ENCODE measurements at places on chromosomes 2 and 18.

DNA sequence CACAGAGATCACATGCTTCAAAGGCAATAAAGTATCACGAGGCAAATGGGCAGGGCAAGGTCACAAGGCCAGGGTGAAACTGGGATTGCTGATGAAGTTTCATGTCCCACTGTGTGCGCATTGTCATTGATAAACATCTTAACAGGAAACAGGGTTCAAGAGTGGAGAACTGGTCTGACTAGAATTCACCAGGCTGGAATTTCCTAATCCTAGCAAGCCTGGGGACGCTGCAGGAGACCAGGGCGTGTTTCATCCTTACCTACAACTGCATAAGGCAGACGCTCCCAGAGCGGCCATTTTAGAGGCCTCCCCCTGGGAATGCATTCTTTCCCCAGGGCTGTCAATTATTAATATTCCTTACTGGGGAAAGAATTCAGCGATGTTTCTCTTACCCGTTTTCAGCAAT is 33.2 kb downstream of the PTPN4 start:
- no peak for DNase-seq

GRCh38 chr2:180790891-180791290 is 189.5 kb upstream of the UBE2E3 start:
- no peak for DNase-seq

DNA sequence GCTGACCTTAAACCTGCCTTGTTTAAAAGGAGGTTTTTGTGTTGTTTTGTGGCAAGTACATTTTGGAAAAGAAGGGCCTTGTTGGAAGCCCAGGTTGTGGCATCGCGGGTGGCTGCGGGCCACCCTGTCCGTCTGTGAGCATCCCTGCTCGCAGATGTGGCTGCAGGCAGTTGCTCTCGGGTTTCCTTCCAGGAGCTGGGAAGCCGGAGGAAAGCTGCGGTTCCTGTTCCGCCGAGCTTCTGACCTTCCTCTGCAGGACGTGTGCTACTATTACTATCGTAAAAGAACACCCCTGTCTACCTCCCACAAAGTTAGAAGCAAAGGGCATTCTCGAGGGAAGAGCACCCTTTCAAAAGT is 766 bp downstream of the MFF start:
- peak; percentile 60 for DNase-seq

DNA sequence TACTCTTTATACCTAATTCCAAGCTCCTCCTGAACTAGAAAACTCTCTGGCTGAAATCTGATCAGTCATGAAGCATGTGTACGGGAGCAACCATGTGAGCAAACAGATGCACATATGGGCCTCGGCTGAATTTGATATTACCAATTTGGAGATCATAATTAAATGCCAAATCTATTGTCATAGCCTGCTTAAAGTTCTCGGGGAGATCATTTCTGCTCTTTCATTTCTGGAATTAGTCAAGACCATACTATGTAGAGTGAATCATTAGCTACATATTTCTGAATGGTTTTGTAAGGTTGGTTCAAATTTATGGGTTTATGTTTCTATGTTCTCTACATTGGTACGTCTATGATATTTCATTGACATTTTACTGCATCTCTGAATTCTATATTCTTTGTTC is 205.5 kb downstream of the UBE2E3 start:
- DNase-seq: no peak

DNA sequence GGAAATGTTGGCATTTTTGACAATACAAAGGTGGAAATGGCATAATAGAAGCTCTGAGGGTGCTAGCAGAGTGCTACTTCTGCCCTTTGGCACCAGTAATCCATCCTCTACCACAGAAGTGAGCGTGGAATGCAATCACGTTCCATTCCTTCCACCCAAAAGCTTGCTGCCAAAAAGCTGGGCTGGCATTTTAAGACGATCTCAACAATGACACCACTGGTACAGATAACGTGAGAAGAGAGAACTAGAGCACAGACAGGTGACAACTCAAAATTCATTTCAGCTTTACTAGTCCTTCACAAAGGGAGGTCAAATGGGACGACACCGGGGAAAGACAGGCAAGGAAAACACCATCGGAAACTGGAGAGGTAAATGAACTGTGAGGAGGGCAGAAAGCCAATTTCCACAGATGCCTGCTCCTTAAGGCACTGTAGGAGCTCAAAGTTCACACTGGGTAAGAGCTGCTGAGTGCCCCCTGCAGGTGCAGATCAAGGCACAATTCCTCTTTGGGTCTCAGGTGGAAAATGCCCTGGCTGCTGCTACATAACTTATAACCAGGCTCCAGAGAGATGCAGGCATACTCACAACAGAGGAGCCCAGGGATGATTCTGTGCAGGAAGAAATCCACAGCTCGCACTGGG is 50.7 kb upstream of the RNU4ATAC start:
- peak; percentile 63 for DNase-seq

DNA sequence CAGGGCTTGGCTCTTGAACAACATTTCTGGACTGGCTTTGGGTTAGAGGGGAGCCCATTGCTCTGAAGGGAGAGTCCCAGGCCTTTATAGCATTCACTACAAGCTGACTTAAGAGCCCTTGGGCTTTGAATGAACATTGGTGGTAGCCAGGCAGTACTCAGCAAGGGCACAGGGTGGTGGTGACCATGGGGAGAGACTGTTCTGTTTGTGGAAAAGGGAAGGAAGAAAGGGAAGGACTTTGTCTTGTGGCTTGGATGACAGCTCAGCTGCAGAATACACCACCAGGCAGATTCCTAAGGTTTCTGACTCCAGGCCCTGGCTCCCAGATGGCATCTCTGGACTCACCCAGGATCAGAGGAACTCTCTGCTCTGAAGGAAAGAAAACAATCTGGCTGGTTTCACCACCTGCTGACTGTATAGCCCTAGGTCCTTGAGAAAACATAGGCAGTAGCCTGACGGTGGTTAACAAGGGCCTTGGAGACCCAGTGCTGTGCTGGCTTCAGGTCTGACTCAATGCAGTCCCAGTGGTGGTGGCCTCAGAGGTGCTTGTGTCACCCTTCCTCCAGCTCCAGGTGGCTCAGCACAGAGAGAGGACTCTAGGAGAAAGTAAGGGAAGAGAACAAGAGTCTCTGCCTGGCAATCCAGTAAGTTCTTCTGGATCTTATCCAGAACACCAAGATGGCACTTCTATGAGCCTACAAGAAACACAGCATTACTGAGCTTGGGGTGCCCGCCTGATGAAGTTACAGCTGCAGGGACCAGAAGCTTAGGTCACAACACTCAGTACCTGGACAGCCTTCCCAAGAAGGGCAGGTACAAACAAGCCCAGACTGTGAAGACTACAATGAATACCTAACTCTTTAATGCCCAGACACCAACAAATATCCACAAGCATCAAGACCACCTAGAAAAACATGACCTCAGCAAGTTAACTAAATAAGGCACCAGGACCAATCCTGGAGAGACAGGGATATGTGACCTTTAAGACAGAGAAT is 16.4 kb upstream of the ABCB11 start:
- no peak for DNase-seq

DNA sequence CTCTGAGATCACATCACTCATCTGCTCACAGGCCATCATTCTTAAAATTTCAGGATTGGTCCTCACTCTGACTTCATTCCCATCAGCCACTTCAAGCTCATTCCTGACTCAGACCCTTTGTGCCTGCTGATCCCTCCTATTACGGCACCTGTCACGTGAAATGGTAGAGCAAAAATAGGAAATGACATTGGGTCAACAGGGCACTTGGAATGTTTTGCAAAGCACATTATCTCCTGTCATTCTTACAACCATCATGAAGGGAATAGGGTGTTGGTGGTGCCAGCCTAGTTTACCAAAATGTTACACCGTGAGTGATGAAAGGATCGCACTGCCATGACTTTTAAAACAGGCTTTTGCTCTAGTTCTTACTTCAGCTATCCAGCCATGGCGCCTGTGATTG is 61.1 kb downstream of the EIF5B start:
- DNase-seq: no peak
